ENCODE measurements at places on chromosomes 11 and 22.

DNA sequence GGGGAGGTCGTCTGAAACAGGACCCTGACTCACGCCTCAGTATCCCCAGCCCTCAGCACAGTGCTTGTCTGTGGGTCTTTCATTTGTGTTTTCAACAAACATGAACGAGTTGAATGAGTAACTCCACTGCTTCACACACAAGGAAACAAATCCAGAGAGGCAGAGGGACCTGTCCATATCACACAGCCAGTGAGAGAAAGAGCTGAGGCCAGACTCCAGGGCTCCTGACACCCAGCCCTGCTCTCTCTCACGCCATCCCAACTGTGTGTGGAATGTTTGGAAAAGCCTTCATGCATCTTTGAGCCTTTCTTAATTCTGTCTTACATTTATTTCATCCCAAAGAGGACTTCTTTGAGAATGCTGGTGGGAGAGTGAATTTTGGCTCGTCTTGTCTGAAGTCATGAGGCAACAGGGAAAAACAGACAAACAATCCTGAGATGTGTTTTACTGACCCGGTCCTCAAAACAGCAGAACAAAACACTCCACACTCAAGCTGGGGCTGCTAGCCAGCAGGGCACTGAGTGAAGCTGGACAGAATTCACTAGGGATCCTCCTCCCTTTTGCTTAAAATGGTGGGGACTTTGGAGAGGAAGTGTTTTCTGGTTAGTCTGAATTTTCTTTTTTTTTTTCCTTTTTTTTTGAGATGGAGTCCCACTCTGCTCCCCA, 19.7 kb upstream of the ALG8 start:
- DNase-seq, result no peak

GRCh38 chr11:107666911-107667613, 44.8 kb downstream of the SLN start:
- DNase-seq, result no peak

- no peak for DNase-seq
Measured at GRCh38 chr22:49622241-49623105, 205.2 kb downstream of the BRD1 start.

DNA sequence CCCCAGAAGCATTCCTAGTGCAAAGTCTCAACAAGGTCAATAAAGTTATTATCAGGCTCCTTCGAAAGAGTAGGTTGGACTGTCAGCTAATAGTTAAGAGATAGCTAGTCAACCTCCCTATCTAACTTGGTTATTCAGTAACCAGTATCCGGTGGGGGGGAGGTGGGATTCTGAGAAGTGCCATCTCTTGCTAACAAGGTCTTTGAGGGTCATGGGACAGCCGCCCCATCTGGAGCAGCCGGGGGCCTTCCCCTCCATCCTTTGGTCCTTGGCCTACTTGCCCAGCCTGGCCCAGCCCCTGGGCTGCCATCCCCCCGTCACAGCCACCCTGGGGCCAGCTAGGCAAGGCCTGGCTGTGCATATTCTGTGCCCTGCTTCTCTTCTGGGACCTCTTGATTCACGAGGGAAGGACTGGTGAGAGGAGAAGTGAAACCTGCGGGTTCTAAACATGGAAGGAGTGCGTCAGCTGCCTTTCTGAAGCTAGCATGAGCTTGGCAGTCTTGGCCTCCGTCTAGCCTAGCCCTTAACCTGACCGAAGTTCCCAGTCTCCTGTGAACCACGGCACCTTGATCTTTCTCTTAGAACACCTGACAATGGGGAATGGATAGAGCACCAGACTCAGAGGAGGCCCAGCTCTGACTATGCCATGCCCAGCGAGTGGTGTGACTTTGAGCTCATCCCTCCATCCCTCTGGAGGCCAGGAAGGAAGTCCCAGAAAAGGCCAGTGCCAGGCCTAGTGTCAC, 9.3 kb downstream of the SLC37A2 start:
- DNase-seq, result peak; percentile 86

GRCh38 chr11:76588455-76589325, 81.9 kb downstream of the LRRC32 start:
- DNase-seq, result peak; percentile 38

DNA sequence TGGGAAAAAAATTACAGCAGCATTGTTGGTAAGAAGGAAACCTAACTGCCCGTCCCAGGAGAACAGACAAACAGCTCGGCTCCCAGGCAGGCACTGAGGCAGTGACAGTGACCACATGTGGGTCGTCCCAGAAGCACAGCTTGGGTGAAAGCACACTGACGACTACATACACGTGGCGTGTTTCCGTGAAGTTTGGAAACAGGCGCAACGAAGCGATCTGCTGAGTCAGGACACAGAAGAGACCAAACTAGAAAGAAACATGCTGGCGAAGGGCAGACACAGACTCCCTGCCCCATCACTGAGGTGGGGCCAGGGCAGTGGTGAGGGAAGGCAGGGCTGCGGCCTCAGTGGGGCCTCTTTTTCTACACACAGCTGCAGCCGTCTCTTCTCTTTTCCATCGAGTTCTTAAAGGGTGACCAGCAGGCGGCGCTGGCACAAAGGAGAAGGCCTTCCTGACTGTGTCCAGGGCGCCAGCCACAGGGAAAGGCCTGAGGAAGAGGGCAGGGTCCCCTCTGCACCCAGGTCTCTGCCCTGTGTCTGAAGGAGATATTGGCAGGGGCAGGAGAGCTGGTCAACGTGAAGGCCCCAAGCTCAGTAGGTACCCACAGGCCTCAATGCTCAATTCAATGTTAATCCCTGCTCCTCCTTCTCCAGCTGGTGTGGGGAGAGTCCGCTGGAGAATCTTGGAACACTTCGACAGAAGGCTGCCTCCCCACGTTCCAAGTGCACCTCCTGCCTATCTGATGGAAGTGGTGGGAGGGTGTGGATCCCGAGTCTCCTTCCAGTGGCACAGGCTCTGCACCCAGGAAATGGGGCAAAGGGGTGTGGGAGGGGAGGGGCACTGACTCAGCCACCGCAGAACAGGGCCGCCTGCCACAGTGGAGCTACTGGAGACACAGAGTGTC, 19.9 kb downstream of the CARS1 start:
- DNase-seq, result no peak

DNA sequence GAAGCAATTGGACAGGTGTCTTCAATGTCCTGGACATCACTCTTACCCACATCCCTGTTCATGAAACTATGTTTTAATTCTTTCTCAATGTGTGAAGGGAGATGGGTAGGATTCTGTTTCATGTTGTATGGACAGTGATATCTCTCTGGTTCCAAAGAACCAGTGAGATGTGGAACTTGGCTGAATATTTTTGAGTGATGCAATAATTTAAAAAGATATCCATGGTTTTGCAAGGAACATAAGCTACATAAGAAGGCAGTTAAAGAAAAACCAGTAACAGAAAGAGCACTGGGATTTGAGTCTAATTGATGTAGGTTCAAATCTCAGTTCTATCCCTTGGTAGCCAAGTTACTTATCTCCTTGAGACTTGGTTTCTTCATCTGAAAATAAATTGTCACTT, 7.7 kb upstream of the ELF5 start:
- DNase-seq, result no peak

GRCh38 chr11:3775736-3776406, 21.5 kb downstream of the NUP98 start:
- no peak for DNase-seq
